HEK293T (cell line): ENCODE measurements at places on chromosomes 4 and X.
A peak's percentile ranks its signal among the peaks of the same experiment; 100 is the strongest.

DNA sequence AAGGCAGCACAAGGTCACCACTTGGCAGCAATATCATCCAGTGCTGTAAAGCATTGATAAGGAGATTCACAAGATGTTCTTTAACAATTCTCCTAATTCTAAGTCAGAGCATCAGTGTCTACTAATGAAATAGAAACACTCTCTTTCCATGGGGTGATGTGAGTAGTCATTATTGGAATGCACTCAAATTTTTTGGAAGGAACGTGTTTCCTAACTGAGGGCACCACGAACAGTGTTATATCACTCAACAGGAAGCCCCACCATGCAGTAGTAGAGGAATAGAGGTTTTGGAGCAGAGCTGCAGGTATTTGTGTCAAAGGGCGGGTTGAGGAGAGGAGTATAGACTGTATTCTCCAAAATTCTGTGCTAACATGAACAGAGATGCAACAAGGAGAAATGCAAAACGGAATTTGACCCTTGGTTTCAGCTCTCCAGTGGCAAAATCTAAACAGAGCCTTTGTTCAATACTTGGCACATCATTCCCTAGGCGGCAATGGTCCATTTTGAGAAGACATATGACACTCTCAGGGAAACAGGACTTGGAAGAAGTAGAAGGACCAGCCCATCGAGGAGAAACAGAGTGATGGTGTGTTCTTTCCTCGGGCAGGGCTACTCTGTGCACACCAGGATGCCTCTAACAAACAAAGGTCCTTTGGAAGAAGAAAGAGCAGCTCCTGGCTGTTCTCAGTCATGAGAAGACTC lies 98.9 kb downstream of the CPEB2 start:
- DNase-seq: no peak

GRCh38 chrX:2828344-2828958 lies at the start of gene GYG2:
TSS of gene GYG2 (plus strand) at chrX:2828930. CDS start at chrX:2830189, 1,259 bp downstream.
- DNase-seq: peak; percentile 47

DNA sequence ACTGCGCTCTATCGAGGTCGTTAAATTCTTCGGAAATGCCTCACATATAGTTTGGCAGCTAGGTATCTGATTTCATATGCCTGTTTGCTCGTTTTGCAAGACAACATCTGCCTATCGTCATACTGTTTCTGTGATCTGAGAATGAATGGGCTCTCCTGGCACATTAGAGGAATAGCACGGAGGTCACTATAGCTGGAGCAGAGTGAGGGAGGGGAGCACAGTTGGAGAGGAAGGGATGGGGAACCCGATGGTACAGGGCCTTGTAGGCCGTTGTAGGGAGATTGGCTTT lies 552 bp downstream of the IKBKG start:
- DNase-seq: no peak

- DNase-seq: no peak
Observed at GRCh38 chrX:96710031-96710430, 25.4 kb downstream of the DIAPH2 start.

GRCh38 chr4:55733932-55734331 lies 85.7 kb upstream of the EXOC1L start:
- no peak for DNase-seq

DNA sequence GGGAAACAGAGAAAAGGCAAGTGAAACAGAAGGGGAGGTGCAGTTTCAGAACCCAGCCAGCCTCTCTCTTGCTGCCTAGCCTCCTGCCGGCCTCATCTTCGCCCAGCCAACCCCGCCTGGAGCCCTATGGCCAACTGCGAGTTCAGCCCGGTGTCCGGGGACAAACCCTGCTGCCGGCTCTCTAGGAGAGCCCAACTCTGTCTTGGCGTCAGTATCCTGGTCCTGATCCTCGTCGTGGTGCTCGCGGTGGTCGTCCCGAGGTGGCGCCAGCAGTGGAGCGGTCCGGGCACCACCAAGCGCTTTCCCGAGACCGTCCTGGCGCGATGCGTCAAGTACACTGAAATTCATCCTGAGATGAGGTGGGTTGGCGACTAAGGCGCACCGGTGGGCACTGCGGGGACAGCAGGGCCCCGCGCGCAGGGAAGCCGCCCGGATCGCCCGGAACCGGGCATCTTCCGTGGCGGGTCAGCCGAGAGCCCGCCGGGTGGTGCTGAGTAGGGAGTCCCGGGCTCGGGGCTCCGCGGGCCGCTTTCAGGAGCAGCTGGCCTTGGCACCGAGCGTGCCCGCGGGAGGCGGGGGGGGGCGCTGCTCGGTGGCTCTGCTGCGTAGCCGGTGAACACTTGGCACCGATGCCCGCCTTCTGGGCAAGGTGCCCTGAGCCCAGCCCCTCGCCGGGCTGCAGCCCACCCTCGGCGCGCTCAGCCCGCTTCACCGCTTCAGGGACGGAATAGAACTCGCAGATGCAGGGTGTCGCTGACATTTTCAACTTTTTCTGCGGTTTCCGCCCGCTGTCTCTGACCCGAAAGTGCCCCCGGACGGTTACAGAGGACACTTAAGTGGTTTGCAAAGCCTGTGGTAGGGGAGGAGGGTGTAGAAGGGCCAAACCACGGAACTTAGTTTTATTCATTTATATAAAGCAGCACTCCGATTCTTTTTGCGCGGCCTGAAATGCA lies at the start of gene CD38:
Gene CD38, plus strand, starts transcription at position 40 of the 953 bp plus-strand sequence. Its CDS starts 87 bp downstream, at position 127.
- no peak for DNase-seq

DNA sequence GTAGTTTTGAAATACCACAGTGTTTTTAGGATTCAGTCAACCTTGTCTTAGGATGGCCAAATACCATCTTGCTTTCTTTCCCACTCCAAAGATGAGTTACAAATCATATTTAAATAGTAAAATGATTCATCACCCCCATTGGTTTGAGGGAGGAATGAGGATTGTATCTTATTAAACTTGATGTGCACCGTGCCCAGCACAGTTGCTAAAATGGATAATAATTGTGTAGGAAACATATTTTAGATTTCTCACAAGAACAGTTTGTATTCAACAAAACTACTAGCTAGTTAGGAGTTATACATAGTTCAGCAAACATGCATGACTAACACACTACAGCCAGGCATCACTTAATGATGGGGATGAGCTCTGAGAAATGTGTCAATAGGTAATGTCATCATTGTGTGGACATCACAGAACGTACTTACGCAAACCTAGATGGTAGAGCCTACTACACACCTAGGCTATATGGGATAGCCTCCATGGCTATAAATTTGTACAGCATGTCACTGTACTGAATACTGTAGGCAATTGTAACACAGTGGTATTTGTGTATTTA lies 245.4 kb downstream of the FBXW7 start:
- DNase-seq: no peak

- DNase-seq: no peak
Observed at GRCh38 chr4:102836596-102836995, 9.2 kb upstream of the UBE2D3 start.

GRCh38 chr4:36414248-36414647 lies 132.8 kb downstream of the DTHD1 start:
- DNase-seq: no peak

- DNase-seq: no peak
Observed at GRCh38 chr4:126969360-126970235, 663.2 kb upstream of the INTU start.

DNA sequence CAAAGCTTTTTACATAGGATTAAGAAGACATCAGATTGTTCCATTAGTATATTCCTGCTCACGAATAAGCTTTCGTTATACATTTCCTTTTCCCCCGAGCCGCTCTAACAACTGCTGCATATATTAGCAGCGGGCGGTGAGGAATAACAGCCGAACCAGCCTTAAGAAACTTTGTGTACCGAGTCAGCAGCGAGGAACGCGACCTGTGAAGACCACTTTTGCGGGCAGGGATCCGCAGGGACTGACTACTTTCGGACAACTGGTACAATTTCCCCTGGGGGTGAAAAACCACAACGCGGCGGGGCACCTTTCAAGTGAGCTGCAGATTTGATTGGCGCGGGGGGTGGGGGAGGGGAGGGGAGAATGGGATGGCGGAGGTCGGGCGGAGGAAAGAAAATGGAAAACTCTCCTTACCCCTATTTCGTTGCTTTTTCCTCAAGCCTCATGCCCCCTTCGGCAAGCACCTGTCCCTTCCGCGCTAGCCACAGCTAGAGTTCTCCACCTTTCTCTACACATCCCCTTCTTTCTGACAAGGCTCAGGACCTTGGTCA lies 5.9 kb upstream of the PITX2 start:
- DNase-seq: no peak

GRCh38 chr4:113564493-113564892 lies 197.0 kb downstream of the CAMK2D start:
- DNase-seq: no peak
